ENCODE measurements at places on chromosomes 5 and 9. TPM values are rescaled to one million over a fixed set of nuclear protein-coding genes. Genes with fewer than 3 reads are reported as not detected.

The BAAT gene
- total RNA-seq = not detected

The BRD3OS gene
- 16.4 TPM for total RNA-seq

The INSL6 gene
- total RNA-seq = not detected

The NUTM2F gene
- total RNA-seq = not detected

The ROR2 gene
- 3.0 TPM for total RNA-seq

The RNF180 gene
- 16.4 TPM for total RNA-seq

The FRRS1L gene
- total RNA-seq = 12.8 TPM

The CCDC127 gene
- 9.0 TPM for total RNA-seq

The ENTREP1 gene
- 2.9 TPM for total RNA-seq

DNA sequence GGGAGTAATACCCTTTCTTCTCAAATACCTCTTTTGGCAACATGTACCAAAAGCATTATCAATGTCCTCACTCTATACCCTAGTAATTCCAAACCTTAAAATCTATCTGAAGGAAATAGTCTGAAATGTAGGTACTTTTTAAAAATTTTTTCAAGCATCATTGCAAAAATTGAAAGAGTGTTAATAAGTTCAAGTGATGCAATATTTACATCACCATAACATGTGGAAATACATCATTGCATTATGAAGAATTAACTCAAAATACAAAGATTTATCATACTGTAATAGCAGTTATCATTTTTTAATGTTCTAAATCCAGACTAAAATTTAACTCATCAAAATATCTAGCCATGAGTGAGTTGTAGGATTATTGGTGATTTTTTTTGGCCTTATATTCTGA is 123.1 kb downstream of the DENND1A start:
- DNase-seq = no peak

DNA sequence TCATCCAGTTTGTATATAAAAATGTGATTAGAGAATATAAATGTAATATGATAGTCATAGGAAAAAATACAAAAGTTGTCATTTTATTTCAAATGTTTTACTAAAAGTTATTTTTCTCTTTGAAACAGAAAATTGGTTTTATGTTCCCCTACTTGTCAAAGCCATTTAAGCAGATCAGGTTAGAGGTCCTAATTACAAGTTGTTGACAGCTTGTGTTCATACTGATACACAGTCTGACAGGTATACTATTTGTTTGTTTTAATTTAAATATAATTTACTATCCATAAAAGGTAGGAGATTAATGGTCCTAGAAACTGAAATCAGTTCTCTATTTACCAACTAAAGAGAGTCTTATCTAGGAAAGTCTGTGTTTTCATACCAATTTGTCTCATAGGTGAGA is 250.4 kb upstream of the TMEM161B start:
- DNase-seq = no peak

DNA sequence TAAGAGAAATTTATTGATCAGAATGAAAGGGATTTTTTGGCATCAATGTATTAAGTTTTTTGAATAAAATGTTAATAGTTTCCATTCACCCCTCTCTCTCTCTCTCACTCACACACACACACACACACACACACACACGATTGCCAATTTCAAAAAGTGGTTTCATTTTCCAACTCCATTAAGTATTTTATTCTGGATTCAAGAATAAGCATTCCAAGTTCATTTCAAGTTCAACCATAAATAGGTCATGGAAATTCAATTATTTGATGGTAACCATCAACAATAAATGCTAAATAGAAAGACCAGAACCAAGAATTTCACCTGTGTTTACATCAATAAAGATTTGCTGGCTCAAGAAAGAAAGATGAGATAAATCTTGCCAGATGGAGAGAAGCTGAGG is 171.6 kb downstream of the ADAMTS12 start:
- no peak for DNase-seq

- no peak for DNase-seq
These were observed 158.9 kb downstream of the SEMA5A start for GRCh38 chr5:9386945-9387344.

GRCh38 chr5:122312591-122313406 is 762 bp downstream of the SNCAIP start:
- no peak for DNase-seq

GRCh38 chr9:134378901-134379338 is 52.7 kb downstream of the RXRA start:
- no peak for DNase-seq

DNA sequence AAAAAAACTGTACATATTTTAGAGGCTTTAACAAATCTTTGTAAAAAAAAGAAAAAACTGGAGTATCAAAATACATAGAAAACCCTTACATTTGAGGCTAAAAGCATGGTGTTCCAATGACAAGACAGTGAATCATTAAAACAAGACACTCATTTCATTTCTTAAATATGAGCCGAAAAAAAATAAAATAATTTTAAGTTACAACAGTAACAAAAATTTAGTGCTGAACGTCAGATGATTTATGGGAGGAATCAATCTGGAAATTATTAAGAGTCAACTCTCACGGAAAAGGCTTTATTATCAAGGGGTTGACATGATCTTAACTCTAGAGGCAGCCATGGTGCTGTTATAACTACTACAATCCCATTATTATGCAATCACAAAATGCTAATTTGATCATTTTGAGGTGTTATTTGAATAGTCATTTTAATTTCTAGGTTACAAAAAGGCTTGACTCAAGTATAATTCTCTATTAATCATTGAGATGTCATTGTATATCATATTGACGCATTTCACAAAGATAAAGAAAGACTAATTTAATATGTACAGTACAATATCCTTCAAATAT is 51.9 kb downstream of the MAPKAP1 start:
- DNase-seq = no peak

GRCh38 chr9:125739436-125739835 is 7.7 kb upstream of the PBX3 start:
- no peak for DNase-seq

DNA sequence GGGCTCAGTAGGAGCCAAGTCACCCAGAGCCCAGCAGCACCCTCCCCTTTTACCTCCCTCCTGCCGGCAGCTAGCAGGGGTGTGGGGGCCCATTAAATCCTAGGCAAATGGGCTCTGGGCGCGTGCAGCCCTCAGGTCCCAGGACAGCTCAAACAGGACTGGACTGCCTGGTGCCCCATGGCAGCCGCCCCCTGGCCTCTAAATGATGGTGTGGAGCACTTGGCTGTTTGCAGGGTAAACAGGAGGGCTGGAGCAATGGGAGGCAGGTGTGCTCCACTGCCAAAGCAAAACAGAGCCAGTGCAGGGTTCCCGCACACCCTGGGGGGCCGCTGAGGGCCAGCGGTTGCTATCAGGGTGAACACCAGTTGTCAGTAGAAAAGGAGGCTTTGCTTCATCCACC is 55.9 kb upstream of the C5orf58 start:
- DNase-seq = no peak

GRCh38 chr9:84502066-84502465 is 161.5 kb upstream of the SLC28A3 start:
- DNase-seq = no peak
